ENCODE measurements at places on chromosomes 16 and 17.

- DNase-seq: no peak
Measured at GRCh38 chr17:34725725-34726124, 146.3 kb downstream of the TMEM132E start.

DNA sequence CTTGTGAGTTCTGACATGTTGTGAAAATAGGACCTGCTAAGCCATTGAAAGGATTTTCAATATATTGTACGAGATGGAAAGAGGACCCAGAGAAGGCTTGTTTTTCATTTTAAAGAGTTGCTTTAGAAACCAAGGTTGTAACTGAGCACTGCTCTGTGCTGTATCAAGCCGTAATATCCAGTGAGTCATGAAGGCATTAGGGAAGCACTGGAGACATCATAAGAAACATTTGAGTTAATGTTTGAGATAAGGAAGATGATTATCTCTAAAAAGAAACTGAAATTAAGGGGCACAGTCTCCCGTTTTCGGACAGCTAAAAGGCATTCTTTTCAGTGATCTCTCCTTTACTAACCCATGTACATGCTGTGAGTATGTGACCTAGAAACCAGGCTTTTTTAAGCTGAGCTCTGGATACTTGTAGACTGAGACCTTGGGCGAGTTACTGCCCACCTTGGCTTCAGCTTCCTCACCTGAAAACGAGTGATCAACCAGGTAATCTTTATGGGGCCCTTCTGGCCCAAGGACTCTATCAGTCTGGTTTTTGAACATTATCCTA lies 149.2 kb upstream of the TBX2 start:
- DNase-seq: no peak

DNA sequence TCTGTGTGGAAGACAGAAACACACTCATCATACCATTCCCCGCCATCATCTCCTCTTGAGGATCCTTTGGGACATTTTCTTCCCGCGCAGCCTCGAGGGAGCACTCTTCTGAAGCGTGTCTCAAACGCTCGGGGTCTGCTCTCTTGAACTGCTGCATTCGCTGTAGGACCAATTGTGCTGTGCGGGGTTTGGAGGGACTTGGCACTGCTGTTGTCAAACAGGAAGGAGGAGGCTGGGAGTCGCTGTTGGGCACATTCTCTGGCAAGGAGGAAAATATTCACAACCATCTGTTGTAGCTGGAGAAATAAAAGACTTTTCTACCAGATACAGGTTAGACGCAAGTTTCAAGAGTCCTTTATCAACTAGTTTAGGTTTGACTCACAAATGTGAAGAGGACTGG lies 5.0 kb downstream of the SLX4 start:
- no peak for DNase-seq

GRCh38 chr17:59796138-59796537 lies 88.7 kb downstream of the VMP1 start:
- no peak for DNase-seq

DNA sequence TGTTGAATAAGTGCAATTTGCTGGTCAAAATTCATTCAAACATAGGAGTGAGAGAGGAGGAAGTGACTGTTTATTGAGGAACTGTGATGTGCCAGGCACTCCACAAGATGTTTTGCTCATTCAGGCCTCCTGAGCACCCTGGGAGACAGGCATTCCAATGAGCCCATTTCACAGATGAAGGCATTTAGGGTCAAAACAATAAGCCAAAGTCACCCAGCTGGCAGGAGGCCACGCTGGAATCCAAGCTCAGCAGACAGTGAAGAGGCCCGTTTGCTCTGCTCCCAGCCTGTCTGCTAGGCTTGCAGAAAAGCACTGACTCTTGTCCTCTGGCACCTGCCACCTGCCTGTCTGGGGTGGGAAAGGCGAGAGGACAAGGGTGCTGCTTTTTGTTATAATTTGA lies 10.1 kb upstream of the SLC25A39 start:
- DNase-seq: no peak

DNA sequence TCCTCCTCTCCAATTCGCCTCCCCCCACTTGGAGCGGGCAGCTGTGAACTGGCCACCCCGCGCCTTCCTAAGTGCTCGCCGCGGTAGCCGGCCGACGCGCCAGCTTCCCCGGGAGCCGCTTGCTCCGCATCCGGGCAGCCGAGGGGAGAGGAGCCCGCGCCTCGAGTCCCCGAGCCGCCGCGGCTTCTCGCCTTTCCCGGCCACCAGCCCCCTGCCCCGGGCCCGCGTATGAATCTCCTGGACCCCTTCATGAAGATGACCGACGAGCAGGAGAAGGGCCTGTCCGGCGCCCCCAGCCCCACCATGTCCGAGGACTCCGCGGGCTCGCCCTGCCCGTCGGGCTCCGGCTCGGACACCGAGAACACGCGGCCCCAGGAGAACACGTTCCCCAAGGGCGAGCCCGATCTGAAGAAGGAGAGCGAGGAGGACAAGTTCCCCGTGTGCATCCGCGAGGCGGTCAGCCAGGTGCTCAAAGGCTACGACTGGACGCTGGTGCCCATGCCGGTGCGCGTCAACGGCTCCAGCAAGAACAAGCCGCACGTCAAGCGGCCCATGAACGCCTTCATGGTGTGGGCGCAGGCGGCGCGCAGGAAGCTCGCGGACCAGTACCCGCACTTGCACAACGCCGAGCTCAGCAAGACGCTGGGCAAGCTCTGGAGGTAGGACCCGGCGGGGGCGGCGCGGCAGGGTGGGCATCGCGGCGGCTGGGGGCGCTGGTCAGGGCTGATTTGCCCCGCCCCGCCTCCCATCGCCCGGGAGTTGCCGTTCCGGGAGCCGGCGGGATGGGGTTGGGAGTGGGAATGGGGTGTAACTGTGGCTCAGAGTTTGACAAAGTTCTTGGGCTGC lies 567 bp downstream of the SOX9 start:
- DNase-seq: no peak

DNA sequence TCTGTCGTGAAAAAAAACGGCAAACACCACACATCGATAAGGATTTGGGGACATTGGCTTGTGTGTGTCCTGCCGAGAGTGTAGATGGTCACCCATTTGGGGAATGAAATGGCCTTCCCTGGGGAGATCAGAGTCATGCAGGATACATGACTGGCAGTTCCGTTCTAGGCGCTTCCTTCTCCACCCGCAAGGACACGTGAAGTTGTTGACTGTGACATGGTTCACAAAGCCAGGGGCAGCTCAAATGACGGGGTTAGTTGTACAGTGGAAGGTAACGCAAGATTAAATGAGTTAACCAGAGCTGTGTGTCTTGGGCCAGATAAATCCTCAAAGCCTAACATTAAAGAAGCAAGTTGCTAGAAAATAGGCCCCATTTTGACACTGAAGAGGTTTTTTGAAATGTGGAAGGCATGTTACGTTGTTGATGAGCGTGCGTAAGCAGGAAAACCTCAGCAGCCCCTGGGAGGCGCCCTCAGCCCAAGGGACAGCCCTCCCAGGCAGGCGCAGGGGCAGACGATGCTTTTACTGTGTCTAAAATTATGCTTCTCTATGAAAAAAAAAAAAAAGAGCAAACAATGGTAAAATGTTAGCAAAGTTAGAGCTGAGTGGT lies 35.9 kb upstream of the CHMP6 start:
- DNase-seq: no peak

DNA sequence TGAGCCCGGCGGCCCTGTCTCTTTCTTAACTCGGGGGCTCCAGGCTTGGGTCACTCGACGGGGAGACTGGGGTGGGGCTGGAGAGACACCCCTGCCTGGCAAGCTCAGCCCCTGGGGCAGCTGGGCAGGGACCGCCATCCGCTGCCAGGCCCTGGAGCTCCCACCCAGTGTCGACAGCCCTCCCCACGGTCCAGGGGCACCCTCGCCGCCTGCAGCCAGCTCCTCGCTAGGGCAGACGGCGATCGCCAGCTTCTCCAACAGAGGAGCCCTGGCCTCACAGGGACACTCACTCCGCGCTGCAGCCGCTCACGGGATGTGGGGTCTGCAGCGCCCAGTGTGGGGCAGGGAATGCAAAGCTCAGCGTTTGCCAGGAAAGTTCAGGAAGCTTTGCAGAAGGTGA lies 16.0 kb upstream of the APRT start:
- no peak for DNase-seq

- no peak for DNase-seq
Measured at GRCh38 chr17:8473451-8474192, 37.9 kb downstream of the NDEL1 start.

DNA sequence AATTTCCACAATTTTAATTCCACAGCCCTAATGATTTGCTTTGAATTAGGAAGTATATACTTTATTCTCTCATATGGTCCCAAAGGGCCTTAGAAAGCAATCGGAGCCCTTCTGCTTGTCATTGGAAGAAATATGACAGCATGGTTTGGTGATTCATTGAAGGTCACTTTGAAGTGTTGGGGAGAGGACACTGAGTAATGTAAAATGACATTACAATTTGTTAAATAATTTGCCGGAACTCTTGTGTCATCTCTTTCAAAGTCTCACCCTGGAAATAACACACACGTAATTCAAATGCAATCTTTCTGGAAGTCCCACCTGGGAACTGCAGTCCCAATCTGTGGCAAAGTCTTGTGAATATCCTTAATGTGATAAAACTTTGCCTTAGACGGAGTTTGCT lies 59.8 kb downstream of the BMERB1 start:
- no peak for DNase-seq

DNA sequence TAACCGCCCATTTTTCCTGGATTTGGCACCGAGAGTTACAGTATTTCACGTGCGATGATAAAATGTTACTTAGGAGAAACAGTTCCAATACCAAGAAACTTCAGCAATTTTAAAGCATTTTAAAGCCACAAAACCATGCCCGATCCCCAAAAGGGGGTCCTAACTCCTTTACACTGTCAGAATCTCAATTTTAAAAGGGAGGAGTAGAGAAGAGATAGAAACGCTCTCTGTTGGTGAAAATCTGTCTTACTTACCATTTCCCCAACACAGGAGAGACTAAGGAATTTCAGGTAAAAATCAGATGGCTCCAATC lies 526 bp upstream of the RNASEK start:
- DNase-seq: no peak
